ENCODE measurements at places on chromosomes 3 and 15.

DNA sequence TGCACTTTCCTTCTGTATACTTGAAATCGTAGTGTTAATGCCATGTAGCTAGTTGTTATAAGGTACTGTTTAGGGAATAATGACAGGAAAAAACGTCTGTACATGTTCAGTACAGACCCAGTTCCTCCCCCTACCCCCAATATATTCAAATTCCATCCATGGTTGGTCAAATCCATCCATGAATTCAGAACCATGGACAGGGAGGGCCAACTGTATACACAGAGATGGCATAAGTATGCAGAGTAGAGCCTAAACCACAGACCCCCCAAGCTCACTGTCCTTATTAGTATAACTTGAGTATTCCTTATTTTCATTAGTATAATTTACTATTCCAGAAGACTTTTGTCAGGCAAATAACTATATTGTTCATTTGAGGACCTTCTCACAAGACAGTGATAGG is 51.2 kb upstream of the ADAMTS17 start:
- DNase-seq, result no peak

- DNase-seq, result peak; percentile 96
Measured at GRCh38 chr15:78840661-78841375, 29.6 kb upstream of the ADAMTS7 start.

GRCh38 chr3:161740421-161740820 is 243.8 kb downstream of the OTOL1 start:
- no peak for DNase-seq

DNA sequence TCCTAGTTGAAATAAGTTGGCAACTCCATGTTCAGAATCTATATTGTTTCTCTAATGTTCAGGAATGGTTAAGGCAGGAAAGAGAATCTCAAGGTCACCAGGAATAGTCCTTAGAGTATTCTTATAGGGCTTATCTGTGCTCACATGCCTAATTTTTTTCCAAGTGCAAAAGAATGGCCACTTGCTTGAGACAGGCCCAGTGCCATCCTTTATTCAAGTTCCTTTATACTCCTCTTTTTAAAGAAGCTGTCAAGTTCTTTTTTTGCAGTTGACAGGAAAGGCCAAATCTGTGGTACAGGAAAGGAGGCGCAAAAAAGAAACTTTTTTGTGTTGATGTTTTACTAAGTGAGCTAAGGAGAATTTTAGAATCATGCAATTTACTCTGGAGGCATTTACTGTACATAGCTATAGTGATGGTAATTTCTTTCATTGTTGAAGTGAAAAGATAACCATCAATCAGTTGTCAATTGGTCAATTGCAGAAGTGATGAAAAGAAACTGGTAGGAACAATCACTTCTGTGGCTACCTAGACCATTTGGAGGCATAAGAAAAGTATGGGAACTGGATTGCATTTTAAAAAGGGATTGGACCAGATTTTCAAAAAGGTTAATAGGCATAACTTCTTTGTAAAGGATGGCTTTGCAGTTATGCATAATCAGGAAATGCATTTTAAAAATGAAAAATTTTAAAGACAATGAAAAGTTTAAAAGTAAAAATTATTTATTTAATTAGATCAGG is 102.5 kb upstream of the SOX2 start:
- DNase-seq, result no peak

GRCh38 chr3:14166877-14167603 is 11.4 kb downstream of the XPC start:
- DNase-seq, result no peak

DNA sequence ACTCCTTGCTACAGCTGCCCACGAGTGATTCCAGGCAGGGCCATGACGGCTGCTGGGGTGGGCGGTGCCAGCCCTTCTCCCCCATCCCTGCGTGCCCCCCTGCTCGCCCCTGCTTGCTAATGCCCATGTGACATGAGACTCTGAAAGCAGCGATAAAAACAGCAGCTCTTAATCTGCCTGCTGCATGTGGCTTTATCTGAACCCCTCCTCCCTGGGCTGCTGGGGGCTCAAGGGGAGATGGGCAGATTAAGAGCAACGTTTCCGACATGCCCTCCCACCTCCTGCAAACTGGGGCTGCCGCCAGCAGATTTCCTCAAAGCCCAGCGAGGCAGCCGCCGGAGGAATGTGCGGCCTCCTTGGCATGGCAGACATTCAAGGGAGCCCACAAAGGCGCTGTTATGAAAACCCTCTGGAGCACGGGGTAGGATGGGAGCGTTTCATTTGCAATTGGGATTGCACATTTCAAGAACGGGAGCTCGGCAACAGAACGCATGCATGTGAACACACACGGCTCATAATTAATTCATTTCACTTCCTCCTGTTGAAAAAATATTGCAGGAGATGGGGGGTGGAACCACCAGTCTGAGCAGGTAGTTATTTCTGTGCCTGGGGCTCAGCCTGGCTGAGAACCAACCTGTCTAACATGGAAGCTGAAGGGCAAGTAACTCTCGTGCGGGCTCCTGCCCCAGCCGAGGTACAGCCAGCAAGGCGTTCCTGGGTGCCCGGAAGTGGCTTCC is 504.2 kb upstream of the PROK2 start:
- DNase-seq, result peak; percentile 38

DNA sequence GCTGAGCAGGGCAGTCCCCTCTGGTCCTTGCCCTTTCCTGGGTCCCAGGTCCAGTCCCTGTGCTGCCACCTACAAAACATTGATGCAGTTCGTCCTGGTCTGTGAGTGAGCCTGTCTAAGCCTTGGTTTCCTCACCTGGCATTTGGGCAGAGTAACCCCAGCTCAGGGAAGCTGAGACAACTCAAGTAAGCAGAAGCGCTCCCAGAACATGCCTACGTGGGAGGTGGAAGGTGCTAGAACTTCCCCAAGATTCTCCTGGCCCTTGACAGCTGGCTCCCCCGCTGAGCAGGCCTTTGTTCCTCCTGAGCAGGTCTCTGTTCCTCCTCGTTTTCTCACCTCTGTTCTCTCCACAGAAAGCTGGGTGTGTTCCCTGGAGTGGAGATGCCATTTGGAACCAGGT is 30.5 kb downstream of the PRR20G start:
- no peak for DNase-seq

- no peak for DNase-seq
Measured at GRCh38 chr3:10344147-10344943, 23.4 kb upstream of the SEC13 start.

DNA sequence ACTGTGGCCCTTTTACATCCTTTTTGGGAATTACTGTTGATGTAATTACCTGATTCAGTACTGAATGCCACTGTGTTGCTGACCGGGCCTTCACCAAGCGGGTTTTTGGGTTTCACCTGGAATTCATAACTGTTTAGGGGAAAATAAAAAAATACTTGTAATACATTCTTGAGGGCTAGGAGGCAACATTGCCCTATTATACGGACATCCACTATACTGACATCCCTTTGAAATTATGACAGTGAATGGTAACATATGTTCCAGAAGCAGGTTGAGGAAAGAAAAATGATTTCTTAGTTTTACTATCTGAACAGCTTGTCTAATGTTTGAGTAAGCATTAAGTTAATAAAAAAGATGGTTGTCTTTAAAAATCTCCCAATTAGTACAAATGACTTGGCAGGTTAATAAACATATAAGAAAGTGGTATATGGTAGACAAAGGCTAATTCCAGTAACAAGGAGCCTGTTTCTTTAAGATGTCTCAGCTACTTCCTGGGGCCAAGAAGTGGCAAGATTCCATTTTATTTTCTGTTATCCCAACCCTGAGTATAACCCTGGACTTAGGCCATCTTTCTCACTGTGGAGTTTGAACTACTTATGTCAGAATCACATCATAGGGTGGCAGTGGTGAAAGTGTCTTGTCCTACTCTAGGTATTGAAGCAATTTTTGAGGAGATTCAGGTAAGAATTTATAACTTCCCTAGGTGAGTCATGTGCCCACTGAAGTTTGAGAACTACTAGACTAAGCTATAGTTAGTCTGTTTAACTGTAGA is 45.5 kb downstream of the TFG start:
- no peak for DNase-seq

DNA sequence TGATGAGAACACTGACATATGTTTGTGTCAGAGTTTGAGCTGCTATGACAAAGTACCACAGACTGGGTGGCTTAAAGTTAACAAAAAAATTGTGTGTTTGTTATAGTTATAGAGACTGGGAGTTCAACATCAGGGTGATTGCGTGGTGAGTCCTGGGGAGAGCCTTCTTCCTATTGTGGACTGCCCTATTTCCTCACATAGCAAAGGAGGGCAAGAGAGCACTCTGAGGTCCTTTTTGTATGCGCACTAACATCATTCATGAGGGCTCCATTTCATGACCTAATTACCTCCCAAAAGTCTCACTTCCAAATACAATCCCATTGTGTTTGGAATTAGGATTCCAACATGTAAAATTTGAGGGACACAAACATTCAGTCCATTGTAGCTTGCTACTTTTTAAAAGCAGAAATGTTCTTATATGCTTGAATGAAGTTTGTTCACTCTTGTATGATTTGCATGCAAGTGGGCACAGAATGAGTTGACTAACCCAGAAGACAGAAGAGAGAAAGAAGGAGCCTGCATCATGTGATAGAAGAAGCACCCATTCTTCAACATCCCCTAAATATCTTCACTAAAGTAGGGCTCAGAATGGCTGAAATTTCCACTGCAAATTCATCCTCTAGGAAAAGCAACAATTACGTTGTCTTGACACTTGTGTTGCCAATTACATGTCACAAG is 18.9 kb upstream of the ALCAM start:
- no peak for DNase-seq

GRCh38 chr15:82963471-82964341 is 11.2 kb upstream of the HOMER2 start:
- DNase-seq, result no peak

DNA sequence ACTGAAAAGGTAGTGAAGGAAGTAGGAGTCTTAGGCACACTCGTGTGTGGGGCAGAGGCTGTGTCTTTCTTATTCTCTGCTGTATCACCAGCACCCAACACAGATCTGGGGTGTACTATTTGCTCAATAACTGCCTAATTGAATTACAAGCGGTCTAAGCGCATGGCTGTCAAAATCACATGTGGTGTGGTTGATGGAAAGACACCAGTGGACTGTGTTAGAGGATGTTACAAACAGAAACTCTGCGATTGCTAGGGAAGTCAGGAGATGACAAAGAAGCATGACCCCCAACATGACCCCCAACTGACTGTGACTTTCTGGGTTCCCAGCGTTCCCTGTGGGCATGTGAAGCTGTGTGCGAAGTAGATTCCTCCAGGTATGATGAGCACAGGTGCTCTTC is 32.0 kb downstream of the ATG7 start:
- peak; percentile 67 for DNase-seq

DNA sequence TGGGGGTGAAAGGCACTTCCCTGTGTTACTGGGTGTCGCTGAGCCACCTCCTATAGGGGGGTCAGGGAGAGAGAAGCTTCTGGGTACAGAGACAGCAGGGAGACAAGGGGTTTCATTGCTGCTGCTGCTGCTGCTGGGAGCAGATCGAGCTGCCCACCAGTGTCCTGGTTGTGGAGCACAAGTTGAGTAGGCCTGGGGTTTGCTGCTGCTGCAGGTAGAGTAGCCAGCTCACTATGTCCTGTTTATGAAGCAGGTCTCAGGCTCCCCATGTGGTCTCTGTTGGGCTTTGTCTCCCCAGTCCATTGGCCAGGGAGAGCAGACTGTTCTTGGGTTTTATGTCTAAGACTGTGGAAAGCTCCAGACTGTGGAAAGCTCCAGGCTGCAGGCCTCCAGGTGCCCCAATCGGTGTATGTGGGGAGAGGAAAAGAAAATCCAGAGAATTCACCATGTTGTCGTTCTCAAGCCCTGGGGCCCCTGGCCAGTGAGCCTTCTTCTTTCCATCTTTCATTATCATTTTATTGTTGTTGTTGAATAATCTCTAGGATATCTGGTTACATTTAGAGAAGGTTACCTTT is 157.8 kb downstream of the ADAMTS17 start:
- no peak for DNase-seq

DNA sequence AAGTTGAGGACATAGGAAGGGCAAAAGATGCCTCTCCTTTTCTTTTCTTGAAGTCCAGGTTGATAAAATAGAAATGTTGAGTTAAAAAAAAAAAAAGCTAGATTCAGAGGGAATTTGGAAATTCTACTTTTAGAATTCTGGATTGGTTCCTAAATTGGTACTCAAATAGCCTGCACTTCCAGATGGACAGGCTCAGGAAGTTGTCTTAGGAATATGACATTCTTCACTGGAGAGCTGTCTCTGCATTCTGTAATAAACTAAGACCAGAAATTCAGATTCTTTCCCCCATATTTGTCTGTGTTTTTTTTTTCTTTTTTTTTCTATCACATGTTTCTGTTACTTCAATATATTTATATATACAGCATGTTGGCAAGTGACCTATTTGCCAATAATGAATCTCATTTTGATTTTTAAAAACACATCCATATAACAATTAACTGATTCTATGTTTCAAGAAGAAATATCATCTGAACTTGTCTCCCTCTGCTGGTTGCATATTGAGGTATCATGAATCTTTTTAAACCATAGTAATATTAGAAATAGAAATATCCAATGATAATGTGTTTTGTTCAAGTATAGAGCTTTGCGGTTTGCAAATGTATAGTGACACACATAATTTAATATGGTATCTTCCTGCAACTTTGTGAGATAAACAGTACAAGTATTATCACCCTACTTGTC is 8.5 kb upstream of the LSAMP start:
- DNase-seq, result no peak

DNA sequence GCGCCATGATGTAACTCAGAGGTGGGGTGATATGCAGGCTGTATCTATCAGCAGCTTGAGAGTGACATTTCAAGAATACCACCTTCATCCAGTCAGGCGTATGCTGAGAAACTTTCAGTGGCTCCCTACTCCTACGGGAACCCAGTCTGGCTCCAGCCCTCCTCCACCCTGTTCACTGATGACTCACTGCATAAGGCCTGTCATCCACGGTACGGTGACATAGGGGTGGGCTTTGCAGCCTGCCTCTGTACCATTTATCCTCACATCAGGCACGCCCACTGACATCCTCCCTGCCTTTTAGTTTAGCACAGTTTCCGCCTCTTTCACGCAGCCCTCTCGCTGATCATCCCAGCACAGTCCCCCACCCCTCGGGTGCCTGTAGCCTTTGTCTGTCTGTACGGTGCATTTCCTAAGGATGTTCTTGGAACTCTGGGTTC is 11.7 kb downstream of the PXYLP1 start:
- DNase-seq, result no peak
